GDM1 (cell line): ENCODE measurements at places on chromosomes 4 and X.

- no peak for DNase-seq
Observed at GRCh38 chr4:12852338-12853307, 631.5 kb downstream of the RAB28 start.

- DNase-seq: no peak
Observed at GRCh38 chr4:149166876-149167275, 648.8 kb downstream of the IQCM start.

DNA sequence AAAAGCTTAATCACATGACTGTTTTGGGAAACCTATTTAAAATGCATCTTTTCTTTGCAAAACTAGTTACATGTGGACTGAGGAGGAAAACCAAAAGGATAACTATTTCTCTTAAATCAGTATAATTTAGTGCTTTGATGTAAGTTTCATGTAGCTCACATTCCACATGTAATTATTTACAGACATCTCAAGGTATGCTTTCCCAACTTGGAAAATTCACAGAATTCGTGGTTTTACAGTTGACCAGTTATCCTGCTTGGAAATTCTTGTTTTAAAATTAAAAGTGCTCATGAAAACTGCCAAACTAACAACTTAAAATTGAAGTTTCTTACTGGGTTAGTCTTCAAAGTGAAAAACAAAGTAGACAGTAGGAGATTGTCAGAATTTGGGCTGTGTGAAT, 52.4 kb downstream of the EDNRA start:
- DNase-seq: no peak

DNA sequence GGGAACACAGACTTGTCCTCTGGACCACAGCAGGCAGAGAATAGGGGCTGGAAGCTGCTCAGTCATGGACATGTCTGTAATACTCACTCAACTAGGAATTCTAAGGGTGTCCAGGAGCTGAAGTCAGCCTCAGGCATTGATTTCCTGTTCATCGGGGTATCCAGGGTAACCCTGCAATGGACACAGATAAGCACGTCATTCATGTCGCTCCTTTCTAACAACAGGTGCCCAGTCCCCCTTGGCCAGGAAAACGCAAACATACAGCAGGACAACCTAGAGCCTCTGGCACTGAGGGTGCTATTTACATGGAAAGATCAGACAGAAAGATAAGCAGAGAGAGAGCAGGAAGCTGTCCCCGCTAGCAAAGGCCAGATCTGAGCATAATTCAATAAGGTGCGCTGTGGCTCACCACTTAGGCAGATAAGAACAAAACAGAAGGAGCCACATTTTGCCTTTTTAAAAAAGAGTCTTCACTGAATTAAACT, 21.3 kb downstream of the QDPR start:
- DNase-seq: no peak

- no peak for DNase-seq
Observed at GRCh38 chrX:77342004-77342403, 105.2 kb upstream of the FGF16 start.

DNA sequence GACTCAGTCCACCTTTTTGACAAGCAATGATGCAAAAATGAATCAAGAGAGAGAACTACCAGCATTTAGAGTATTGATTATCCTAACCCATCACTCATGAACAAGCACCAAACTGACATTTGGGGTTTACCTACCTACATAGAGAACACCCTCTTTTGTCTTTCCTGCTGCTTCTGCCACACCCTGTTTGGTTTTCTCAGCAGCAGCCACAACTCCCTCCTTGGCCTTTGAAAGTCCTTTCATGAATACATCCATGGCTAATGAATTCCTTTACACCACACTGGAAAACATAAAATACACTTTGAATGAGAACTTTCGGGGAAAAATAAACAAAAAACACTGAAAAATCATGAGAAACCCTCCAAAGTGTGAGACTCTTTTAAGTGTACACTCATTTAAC, 1.5 kb downstream of the SNCA start:
- no peak for DNase-seq

- no peak for DNase-seq
Observed at GRCh38 chrX:25733148-25733547, 405.0 kb upstream of the MAGEB18 start.

DNA sequence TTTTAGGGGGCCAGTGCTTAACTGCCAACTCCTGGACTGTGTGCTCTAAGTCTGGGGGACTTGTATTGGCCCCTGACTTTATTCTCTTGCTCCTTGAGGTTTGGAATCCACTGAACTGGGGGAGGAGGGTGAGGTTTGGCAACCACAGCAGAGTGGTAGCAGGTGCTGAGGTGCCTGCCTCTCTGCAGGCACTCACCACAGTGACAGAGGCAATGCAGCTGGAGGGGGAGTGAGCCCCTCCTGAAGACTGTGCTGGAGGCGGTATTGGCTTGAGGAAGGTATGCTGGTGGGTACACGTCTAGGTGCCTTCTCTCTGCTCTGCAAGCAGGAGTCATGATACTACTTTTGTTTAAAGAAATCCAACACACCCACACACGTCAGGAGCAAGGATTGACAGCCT, 24.6 kb downstream of the CFAP299 start:
- DNase-seq: no peak

- DNase-seq: no peak
Observed at GRCh38 chr4:173958445-173958844, 325.0 kb downstream of the FBXO8 start.

GRCh38 chr4:76035141-76035540, 729 bp downstream of the CXCL11 start:
- no peak for DNase-seq

GRCh38 chrX:47191331-47191730, 2.3 kb upstream of the UBA1 start:
- DNase-seq: no peak

GRCh38 chr4:83267830-83268475, 16.6 kb downstream of the COQ2 start:
- no peak for DNase-seq

DNA sequence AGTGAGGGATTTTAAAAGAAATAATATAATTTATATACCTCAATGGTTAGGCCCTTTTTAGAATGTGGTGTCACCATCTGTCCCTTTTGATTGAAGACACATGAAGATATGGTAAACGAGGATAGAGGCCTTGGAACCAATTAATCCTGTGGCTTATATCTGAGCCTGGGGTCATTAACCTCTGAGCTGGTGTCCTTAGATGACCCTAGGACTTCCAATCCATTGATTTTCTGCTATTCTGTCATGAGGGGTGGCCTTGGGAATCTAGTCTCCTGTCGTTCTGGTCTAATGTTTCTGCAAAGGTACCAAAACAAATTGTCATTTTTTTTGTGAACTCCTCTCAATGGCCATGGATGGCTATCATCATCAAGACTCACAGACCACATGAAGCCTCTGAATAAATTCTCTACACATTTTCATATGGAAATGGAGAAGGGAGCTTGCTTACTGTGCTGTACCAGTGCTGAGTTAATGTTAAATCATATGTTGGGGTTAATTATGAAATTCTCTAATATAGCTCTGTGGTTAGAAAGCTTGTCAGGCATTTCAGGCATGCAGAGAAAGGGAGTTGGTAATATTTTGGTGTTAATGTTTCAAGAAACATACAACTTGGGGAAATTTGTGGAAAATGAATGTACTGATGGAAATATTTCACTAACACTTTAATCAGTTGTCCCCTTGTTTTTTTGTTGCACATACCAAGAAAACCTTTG, 204.2 kb upstream of the IL15 start:
- no peak for DNase-seq

DNA sequence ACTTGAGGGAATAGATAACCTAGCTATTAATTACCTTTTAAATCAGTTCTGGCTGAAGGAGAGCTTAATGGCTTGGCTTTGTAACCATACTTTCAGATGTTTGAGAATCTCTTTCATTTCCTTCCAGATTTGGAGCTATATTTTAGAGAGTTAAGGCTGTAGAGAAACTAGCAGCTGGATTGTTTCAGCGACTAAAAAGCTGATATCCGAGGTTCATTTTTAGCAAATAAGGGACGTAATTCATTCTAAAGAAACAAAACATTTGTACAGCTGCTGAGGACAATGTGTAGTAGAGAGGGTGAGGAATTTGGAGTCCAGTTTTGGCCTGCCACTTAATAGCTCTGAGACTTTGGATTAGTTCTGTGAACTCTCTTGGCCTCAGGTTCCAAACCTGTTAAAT, 12.2 kb downstream of the OSTC start:
- DNase-seq: no peak

DNA sequence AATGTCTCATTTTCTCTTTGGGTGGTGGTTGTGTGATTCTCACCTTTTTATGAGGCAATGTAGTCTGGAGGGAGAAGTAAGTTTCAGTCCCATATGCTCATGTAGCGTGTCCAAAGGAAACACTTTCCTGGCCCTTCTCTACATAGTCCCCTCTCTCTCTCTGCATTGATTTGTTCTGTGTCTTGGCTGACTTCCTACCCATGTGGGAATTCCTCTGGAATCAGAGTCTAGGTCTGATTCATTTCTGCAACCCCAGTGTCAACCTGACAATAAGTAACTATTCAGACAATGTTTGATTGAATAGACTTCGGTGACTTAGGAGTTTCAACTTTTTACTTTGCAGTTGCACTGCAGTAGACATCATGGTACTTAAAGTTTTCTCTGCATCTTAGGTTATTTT, 2.7 kb upstream of the ALAS2 start:
- DNase-seq: no peak
